Retinal pigment epithelial cell (primary cell): ENCODE measurements at places on chromosomes 16 and 17.

GRCh38 chr16:50812046-50812445 is 70.2 kb downstream of the CYLD start:
- no peak for DNase-seq

- no peak for DNase-seq
Measured at GRCh38 chr17:29155966-29156338, 24.2 kb downstream of the MYO18A start.

DNA sequence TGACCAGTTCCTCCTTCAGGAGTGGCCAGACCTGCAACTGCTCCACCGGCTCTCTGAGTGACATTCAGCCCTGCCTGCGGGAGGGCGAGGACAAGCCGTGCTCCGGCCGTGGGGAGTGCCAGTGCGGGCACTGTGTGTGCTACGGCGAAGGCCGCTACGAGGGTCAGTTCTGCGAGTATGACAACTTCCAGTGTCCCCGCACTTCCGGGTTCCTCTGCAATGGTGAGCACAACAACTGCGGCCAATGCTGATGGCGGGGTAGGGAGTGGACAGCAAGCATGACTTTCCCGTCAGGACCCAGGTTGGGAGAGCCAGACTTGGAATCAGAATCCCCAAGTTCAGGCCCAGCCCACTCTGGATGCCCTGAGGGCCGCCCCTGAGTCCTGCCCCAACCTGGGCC is 12.2 kb downstream of the ITGB4 start:
- DNase-seq, result no peak

- no peak for DNase-seq
Measured at GRCh38 chr16:50635505-50636392, 45.4 kb downstream of the SNX20 start.

DNA sequence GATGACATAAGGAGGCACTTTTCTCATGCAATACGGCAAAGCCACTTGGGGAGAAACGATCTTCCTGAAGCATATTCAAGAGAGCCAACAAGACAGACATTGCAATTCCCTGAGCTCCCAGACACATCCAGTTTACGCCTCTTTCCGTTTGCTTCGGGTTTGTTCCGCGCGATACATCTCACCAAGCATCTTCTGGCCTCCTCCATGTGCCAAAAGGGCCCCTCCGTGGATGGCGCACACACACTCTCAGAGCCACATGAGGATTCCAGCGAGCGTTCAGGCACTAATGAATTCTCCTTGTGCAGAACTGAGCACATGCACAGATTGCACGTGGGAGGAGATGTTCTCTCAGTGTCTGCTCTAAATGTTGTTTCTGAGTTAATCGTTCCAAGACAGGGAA is 146.7 kb upstream of the SHISA6 start:
- DNase-seq, result no peak

GRCh38 chr17:82371333-82372248 is at the start of gene UTS2R:
Gene UTS2R (plus strand): TSS chr17:82371765. CDS start chr17:82374325, 2,560 bp downstream.
- DNase-seq, result no peak

- peak; percentile 77 for DNase-seq
Measured at GRCh38 chr17:35254107-35254773, 11.4 kb downstream of the SLFN5 start.

DNA sequence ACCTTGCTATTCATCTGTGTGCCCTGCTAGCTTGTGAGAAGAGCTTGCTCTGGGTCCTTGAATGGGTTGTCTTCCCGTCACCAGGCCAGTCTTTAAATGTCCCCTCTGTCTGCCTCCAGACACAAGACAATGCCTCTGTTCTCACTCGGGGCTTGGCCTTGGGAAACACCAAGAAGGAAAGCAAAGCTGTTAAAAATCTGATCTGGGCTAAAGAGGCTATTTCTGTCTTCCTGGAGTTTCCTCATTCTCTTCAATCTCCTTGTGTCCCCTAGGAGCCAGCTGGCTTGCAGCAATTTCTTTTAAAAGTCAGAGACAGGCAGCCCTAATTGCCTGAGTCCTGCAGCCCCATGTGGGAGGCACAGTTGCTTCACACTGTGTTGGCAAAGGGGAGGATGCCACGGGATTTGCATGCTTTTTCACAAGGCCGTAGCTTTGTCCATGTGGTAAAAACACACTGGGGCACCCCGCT is 2.5 kb downstream of the DNAI2 start:
- DNase-seq, result no peak

- no peak for DNase-seq
Measured at GRCh38 chr16:55499281-55499680, 9.6 kb upstream of the LPCAT2 start.

GRCh38 chr17:83079766-83080578 is 563 bp downstream of the METRNL start:
- DNase-seq, result no peak

- DNase-seq, result no peak
Measured at GRCh38 chr16:84144209-84144858, 643 bp downstream of the HSDL1 start.

- no peak for DNase-seq
Measured at GRCh38 chr17:37280841-37281240, 94.9 kb upstream of the C17orf78 start.

DNA sequence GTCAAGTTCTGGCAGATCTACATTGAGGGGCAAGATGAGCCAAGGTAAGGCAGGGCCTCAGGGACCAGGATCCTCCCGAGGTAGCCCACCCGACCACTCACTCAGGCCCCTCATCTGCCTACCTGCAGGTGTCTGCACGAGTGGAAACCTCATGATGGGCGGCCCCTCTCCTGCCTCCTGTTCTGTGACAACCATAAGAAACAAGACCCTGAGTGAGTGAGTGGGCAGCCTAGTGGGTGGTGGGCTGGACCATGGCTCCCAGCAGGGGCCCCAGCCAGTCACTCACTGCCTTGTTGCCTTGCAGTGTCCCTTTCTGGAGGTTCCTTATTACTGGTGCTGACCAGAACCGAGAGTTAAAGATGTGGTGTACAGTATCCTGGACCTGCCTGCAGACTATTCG is 5.4 kb downstream of the EDC4 start:
- DNase-seq, result no peak

- no peak for DNase-seq
Measured at GRCh38 chr17:54876656-54877195, 23.9 kb upstream of the TOM1L1 start.

- no peak for DNase-seq
Measured at GRCh38 chr16:70749681-70750601, 51.0 kb downstream of the VAC14 start.

DNA sequence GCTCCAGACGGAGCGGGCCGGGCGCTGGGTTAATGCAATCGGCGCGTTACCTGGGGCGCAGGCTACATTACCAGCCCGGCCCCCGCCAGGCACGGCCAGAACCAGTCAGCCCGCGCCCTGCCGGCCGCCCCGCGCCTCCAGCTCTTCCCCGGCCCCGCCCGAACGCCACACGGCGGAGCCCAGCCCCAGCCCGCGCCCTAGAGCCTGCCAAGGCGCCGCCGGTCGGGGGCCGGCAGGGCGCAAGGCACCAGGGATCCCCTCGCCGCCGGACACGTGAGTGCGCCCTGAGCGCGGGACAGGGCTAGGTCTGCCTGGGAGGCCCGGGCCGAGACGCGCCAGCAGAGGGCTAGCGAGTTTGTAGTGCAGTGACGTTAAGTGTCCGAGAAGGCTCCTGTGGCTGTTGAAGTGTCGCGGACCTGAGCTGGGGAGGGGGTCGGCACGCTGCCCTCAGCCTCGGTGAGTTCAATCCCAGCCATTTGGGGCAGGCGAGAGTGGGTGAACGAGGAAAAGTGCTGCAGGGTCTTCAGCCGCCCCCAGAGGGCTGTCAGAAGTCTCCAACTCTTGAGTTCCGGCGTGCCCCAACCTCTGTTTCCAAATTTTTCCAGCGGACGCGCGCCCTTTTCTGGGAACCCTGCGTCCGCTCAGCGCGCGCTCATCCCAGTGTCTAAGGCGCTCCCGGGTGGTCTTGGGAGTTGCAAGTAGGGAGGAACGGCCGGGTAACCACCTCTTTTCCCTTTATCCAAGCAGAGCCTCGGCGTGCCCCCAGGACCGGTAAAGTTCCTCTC is at the start of gene SLC6A2:
Gene SLC6A2 (plus strand): TSS at position 92 of the 785 bp plus-strand sequence. CDS start 707 bp downstream, outside the sequence.
- DNase-seq, result no peak

- DNase-seq, result no peak
Measured at GRCh38 chr17:64024215-64024654, 3.8 kb upstream of the ICAM2 start.

DNA sequence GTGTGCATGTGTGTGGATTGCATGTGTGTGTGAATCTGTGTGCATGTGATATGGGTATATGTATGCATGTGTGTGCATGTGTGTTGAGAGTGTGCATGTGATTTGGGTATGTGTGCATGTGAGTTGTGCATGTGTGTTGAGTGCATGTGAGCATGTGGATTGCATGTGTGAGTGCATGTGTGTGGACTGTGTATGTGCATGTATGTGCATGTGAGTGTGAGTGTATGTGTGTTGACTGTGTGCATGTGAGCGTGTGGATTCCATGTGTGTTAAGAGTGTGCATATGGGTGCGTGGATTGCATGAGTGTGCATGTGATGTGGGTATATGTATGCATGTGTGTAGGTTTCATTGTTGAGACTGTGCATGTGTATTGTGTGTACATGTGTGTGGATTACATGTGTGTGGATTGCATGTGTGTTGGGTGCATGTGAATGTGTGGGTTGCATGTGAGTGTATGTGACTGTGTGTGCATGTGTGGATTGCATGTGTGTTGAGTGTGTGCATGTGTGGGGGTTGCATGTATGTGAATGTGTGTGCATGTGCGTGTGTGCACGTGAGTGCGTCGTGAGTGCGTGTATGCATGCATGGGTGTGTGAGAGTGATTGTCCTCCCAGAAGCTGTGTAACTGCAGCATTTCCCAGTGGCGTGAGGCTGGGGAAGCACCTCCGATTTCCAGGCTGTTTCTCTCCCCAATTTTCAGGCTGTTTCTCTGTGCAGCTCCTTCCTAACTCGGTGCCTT is 19.4 kb downstream of the C1QTNF1 start:
- DNase-seq, result no peak

DNA sequence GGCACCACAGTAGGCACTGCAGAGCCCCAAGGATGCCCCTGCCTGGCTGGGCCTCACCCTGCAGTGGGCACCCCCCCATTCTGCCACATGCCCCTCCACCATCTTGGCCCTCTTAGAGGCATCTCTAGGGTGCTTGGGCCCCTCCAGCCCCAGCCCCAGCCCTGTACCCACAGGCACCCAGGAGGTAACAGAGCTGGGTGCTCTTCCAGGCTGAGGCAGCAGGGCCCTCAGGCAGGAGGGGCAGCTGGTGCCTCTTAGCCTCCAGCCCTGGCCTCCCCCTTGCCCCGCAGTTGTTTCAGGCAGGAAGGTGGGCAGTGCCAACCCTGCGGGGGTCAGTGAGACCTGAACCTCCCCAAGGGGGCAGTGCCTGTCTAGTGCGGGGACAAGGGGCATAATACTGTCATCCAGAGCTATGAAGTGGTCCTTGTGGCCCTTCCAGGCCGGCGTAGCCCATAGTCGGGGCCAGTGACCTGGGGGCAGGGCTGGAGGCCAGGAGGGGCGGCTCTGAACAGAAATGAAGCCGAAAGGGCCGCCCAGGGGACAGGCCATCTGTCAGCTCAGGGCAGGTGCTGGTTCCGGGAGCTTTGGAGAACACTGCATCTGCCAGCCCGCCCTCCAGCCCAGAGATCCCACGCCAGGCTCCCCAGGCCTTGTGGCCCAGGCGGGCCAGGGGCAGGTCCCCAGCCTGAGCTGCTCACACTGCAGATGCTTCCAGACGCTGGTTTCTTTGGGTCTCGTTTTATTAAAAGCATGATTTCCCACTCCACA is 4.9 kb upstream of the AATK start:
- no peak for DNase-seq

GRCh38 chr17:50690887-50691549 is 16.7 kb downstream of the ANKRD40 start:
- DNase-seq, result no peak

DNA sequence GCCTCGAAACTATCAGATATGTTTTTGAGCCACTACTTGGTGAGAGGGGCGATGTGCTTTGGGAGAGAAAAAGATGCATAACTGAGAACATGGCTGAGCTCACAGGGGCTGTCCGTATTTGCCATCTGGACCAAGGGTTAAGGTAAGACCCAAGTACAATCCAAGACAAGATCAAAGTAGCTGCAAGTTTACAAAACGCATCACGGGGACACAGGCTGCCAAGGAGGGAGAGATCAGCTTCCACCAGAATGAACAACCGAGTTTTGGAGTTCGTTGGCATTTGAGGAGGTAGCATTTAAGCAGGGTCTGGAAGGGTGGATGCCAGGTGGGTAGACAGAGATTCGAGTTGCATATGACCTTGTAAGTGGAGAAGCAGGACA is 2.2 kb downstream of the PITPNC1 start:
- no peak for DNase-seq

DNA sequence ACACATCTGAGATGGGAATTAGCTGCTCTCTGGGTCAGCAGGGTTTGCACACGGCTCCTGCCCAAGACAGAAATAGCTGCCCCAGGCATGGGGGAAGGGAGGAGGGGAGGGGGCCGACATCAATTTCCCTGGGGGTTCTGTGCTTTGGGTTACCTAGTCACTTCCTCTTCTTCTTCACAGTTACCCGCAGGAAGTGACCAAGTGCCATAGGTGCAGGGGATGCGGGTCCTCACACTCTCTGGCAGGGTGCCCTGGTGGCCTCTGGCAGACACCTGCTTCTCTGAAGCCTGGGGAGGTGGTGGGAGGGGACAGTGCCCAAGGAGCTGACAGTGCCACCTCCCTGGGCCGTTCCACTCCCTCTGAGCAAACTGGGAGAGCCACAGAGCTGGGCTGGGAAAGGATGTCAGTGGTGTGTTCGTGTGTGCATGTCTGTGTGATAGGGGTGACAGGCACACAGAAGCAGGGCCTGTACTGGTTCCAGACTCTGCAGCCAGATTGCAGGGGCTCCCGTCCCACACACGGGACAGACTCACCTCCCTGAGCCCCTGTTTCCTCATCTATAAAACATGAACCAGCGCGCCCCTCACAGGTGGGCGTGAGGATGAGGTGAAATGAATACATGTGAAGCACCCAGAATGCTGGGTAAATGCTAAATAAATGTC is 18.2 kb downstream of the SCN4A start:
- DNase-seq, result no peak

DNA sequence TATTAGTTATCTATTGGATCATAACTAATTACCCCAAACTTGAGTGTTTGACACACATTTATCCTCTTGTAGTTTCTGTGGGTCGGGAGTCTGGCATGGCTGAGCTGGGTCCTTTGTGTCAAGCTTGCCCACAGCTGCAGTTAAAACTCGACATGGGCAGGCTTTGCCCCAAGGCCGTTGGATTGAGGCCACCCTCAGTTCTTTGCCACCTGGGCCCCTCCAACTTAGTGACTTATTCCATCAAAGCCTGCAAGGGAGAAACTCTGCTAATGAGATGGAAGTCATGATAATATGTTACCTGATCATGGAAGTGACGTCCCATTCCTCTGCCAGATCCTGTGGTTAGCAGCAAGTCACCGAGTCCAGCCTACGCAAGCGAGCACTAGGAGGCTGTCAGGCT is 17.2 kb downstream of the TBCD start:
- DNase-seq, result no peak

DNA sequence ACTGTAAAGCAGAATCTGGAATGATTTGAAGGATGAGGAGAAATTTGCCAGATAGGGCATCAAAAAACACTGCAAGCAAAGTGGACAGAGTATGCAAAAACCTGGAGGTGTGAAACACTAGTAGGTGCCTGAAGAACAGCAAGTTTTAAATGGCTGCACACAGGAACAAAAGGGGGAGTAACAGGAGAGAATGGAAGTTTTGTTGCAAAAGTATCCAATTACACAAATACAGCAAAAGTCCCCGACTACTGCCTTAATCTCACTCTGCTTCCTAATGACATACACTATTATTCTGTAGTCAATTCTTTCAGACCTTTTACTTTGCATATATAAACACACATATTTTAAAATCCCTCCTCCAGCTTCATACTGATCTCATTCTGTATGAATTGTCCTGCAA is 1.5 kb downstream of the HEATR6 start:
- no peak for DNase-seq

GRCh38 chr17:70767102-70767701 is 597.9 kb downstream of the KCNJ2 start:
- DNase-seq, result peak; percentile 13

GRCh38 chr16:1992704-1993317 is 3.0 kb downstream of the SYNGR3 start:
- no peak for DNase-seq
